ENCODE measurements at places on chromosomes 1 and 21. TPM values are rescaled to one million over a fixed set of nuclear protein-coding genes. Genes with fewer than 3 reads are reported as not detected.

DNA sequence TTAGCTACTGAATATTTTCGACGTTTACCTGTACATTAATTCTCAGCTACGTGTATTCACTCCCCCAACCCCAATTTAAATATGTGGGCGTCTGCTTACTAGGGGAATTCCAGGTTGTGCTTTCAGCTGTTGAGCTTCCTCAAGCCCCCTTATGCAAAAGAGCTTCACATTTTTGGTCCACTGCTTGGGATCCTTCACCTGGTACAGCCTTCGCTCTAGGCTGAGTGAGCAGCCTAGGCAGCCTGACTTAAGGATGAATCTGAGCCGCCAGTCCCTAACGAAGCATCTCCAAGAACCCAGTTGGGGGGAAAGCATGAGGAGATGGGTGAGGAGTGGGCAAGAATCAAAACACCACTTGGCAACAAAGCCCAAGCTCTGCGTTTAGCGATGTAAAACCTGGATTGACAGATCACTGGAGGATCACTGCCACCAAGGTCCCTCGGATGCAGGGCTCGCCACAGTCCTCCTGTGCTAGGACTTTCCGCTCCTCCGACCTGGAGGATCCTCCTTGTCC lies 674 bp downstream of the BCL10 start:
- H3K36me3 ChIP-seq: no peaks in the 10 kb centered on the region
- H3K27ac ChIP-seq: peak overlapping the region; percentile 24
- no peak for DNase-seq
- H3K4me1 ChIP-seq: peaks cover 1% of the 10 kb centered on the region
- no peaks in the 10 kb centered on the region for H3K27me3 ChIP-seq

DNA sequence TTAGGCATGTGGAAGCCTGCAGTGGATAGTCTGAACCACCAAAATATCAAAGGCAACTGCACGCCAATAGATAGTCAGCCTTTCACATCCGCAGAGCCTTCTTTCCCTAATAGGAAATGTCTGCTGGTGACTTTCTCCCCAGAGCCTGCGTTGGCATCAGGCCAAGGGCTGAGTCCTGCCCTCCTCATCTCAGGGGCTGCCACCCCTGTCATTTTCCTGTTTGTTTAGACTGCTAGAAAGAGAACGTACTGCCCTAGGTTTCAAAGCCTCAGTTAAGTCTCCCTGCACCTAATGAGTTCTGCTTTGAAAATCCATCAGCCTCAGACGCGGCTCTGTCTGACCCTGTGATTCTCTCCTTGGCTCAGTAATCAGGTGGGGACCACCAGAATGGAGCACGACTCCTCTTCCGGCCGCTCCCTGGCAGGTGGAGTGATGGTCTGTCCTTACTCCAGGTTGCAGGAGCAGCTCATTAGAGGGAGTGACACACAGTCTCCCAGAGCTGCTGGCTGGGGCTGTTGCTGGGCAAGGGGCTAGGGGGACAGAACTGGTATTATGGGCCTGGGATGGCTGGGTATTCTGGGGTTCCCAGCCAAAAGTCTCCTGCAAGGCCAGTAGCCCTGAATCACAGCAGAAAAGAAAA lies 27.3 kb downstream of the STUM start:
- H3K4me3 ChIP-seq: no peak overlapping the region
- no peaks in the 10 kb centered on the region for H3K36me3 ChIP-seq
- no peaks in the 10 kb centered on the region for H3K4me1 ChIP-seq
- H3K27ac ChIP-seq: no peak overlapping the region
- no peaks in the 10 kb centered on the region for H3K27me3 ChIP-seq

The TRIM33 gene
- 31.2 TPM for total RNA-seq

DNA sequence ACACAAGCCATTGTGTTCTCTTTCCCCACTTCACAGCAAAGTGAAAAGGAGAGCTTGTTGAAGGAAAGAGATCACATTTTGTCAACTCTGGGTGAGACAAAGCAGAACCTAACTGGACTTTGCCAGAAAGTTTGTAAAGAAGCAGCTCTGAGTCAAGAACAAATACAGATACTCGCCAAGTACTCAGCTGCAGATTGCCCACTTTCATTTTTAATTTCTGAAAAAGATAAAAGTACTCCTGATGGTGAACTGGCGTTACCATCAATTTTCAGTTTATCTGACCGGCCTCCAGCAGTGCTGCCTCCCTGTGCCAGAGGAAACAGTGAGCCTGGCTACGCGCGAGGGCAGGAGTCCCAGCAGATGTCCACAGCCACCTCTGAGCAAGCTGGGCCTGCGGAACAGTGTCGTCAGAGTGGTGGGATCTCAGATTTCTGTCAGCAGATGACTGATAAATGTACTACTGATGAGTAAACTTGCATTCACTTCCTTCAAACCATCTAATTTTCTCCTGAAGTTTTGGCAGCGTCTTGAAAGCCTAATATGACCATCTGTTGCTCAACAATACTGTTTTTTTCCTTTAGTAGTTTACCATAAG lies 43.7 kb downstream of the BACH1 start:
- no peaks in the 10 kb centered on the region for H3K36me3 ChIP-seq
- no peak overlapping the region for H3K4me3 ChIP-seq
- peaks cover 8% of the 10 kb centered on the region for H3K4me1 ChIP-seq
- H3K27ac ChIP-seq: no peak overlapping the region

DNA sequence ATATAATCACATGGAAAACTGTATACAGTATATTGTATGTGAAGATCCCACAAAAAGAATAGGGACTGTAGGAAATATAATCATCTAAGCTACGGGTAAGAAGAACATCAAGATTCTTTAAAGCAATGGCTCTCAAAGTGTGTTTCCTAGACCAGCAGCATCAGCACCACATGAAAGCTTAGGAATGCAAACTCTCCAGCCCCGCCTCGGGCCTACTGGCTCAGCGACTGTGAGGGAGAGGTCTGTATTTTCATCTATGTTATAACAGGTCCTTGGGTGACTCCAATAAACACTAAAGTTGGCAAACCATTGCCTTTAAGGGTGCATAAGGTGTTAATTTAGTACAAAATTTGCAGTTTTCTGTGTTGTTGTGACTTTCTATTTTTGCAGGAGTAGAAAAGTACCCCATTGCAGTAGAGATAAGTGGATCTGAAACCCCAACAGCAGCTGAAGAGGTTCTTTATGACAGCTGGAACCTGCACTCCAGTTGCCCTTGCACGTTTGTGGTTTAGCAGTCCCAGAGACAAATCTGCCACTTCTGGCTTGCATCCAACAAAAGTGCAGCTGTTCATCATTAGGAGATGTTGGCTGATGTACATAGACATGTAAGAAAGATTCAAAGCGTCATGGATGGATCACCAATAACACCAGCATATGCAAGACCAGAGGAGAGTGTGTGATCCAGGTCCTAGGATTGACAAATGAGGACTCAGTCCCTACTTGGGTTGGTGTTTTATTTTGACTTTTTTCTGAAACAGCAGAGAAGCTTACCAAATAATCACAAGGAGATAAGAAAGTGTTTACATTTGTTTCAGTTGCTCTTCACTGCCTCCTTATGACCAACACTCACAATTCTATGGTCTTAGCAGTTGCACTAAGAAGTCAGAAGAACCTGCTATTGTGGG lies 15.9 kb upstream of the IFNAR1 start:
- peaks cover 3% of the 10 kb centered on the region for H3K4me1 ChIP-seq
- H3K27ac ChIP-seq: no peak overlapping the region
- H3K27me3 ChIP-seq: no peaks in the 10 kb centered on the region
- H3K4me3 ChIP-seq: no peak overlapping the region
- H3K36me3 ChIP-seq: no peaks in the 10 kb centered on the region

DNA sequence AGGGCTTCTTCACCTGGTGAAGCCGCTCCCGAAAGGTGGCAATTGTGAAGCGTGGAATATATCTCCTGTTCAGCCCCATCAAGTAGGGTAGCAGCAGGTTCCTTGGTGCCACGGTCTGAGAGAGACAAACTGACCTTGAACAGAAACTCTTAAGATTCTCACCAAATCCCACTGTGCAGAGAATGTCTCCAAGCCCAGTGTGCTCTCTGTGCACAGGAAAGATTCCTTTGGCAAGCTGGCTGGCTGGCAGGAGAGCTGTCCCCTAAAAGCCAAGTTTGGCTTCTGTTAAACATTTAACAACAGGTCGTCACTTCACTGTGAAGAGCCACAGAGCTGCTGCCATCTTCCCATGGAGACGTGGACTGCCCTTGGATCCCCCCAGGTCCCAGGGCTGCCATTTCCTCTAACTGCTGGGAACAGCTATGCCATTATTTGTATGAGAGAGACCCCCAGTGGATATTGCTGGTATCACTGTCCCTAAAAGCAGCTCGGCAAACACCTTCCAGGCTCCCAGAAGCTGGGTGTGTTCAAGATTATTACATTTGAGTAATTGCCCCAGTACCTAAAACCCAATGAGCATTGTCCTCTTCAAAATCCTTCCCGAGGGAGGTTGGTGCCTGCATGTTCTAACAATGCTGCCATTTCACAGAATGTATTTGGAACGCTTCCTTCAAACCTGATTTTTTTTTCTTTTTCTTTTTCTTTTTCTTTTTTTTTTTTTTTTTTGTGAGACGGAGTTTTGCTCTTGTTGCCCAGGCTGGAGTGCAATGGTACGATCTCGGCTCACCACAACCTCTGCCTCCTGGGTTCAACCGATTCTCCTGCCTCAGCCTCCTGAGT lies 71.8 kb downstream of the CD58 start:
- H3K27me3 ChIP-seq: no peaks in the 10 kb centered on the region
- H3K4me3 ChIP-seq: no peak overlapping the region
- no peak for DNase-seq

DNA sequence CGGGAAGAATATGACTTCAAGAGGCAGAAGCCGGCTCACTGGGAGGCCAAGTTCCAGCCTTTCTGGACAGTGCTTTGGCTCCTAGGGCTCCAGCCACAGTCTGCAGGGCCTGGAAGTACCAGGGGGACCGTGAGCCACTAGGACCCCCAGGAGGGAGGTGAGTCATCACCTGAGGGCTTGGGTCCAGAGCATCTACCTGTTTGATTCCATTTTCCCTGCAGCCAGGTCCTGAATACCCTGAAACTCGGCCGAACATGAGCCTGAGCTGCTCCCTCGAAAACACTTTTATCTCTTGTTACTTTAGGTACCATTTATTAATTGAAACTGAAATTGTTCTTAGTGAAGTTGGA lies 164.1 kb downstream of the RYR2 start:
- H3K27me3 ChIP-seq: no peaks in the 10 kb centered on the region
- peaks cover 6% of the 10 kb centered on the region for H3K4me1 ChIP-seq
- no peak overlapping the region for H3K27ac ChIP-seq
- H3K36me3 ChIP-seq: no peaks in the 10 kb centered on the region
- no peak overlapping the region for H3K4me3 ChIP-seq

DNA sequence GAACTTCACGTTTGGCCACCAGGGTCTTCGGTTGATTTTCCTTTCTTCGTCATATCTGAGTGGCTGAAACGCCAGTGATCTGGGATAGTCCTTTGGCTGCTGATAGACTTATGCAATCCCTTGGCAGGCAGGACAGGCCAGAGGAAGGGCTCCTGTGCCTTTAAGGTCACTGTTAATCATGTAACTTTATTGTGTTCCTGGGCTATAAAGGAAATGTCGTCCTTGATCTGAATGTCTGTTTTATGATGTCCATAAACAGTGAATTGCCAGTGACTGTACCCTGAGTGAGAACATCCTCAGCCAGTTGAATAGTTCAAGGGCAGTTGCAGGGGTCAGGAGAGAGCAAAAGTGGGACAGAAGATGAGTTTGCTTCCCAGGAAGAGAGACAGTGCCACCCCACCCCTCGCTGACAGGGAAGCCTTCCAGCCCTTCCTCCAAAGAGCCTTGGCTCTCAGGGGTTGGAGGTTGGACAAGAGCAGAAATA lies 68.0 kb downstream of the PDE9A start:
- H3K4me1 ChIP-seq: peaks cover 2% of the 10 kb centered on the region
- H3K27me3 ChIP-seq: no peaks in the 10 kb centered on the region
- DNase-seq: no peak
- H3K4me3 ChIP-seq: no peak overlapping the region
- no peak overlapping the region for H3K27ac ChIP-seq

DNA sequence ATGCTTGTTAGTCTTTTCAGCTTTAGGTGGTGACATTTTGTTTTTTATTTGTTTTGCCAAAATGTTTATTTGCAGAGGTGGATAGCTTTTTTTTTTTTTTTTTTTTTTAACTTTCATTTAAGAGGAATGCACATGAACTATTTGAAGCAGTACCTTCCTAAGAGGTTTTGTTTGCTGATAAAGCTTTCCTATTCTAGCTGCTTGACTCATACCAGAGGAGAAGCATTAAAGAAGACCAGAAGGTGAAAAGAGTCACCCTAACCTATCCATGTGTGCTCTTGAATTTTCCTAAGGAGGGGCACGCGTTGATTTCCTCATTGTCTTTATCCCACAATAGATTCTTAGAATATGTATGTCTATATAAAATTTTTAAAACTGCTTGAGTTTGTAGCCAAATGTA lies 57.7 kb downstream of the PRDM2 start:
- H3K36me3 ChIP-seq: no peaks in the 10 kb centered on the region
- no peak overlapping the region for H3K27ac ChIP-seq
- DNase-seq: no peak
- H3K4me3 ChIP-seq: no peak overlapping the region
- H3K4me1 ChIP-seq: peaks cover 18% of the 10 kb centered on the region

GRCh38 chr1:40782371-40782956 lies 1.1 kb upstream of the KCNQ4 start:
- H3K4me3 ChIP-seq: no peak overlapping the region
- DNase-seq: no peak
- no peaks in the 10 kb centered on the region for H3K27me3 ChIP-seq
- peaks cover 9% of the 10 kb centered on the region for H3K4me1 ChIP-seq
- no peak overlapping the region for H3K27ac ChIP-seq
- no peaks in the 10 kb centered on the region for H3K36me3 ChIP-seq

DNA sequence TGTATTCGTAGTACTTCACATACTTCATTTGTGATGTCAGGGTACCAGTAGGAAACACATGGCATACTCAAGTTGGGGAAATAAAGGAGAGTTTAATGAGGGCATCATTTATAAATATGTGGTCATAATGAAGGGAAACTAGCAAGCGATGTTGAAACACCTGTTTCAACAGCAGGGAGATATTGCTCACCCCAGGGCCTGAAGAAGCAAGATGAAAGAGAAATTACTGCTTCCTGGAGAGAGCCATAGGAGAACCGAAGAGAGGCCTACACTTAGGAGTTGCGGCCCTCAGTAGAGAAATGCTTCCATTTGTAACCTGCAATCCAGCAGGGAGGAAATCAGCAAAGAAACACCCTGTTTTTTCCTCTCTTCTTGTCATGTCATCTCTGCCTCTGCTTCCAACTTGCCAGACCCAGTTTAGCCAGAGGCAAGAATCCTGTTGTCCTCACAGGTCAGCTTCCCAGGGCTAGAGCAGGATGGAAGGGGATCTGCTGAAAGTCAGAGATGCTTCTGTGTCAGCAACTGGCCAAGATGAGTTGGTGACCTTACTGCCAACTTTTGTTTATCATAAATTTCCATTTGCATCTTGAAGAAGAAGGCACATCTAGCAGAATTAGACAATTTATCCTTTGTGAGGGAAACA lies 67.6 kb upstream of the TSPAN2 start:
- peaks cover 11% of the 10 kb centered on the region for H3K4me1 ChIP-seq
- H3K4me3 ChIP-seq: no peak overlapping the region
- DNase-seq: no peak

DNA sequence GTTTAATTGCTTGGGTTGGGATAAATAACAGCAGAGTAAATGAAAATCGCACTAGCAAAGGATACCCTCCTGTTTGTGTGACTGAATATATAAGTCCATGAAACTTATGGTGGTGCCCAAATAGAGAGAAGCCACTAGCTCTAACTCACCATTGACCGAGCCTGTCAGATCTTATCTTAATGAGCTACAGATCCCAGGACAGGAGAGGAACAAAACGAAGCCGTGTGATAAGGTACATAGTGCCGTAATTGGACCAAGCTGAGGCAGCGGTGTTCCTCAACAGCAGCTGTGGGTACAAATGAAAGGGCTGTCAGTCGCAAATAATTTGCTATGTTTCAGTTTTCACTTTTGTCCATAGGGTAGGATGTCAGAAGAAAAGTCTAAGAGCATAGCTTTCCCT lies 276.1 kb downstream of the PTBP2 start:
- no peak overlapping the region for H3K4me3 ChIP-seq
- H3K27ac ChIP-seq: no peak overlapping the region
- H3K36me3 ChIP-seq: no peaks in the 10 kb centered on the region
- H3K27me3 ChIP-seq: no peaks in the 10 kb centered on the region
- no peaks in the 10 kb centered on the region for H3K4me1 ChIP-seq
- DNase-seq: no peak

Measured in ovary (tissue), 10 donors.